Bone marrow (tissue), 2 donors: ENCODE measurements at places on chromosomes 11 and 22.
A peak's percentile ranks its signal among the peaks of the same experiment; 100 is the strongest.

DNA sequence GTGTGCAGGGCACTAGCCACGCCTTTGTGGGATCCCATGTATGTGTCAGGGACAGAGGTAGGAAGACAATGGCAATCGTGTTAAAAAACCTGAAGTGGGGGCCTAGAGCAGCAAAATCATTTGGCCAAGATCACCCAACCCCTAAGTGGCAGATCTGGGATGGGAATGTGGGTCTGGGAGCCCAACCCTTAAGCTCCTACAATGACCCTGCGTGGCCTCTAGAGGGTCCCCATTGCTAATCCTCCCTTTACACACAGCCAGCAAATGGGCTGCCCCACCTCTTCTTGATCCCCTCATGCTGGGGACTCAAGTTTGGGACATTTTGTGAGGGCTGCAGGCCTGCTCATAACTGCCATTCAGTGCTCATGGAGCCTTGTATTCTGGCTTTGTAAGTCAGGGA lies 73.2 kb upstream of the SUSD2 start:
- no peak for DNase-seq

DNA sequence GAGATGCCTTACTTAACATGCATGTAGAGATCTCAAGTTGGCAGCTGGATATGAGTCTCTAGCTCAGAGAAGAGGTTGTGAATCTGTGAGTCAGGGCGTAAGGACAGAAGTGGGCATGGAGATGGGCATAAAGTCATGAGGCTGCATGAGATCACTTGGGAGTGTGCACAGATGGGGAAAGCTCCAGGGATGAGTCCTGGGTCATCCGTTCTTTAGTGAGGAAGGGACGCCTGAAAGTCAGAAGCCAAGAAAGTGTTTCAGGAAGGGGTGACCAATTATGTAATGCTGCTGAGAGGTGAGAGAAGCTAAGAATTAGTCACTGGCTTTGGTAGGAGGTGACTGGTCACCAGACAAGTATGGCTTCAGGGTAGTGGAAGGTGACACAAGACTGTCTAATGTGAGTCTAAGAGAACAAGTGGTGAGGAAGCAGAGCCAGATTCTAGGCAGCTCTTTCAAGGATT lies 6.7 kb downstream of the ACP2 start:
- DNase-seq = no peak

DNA sequence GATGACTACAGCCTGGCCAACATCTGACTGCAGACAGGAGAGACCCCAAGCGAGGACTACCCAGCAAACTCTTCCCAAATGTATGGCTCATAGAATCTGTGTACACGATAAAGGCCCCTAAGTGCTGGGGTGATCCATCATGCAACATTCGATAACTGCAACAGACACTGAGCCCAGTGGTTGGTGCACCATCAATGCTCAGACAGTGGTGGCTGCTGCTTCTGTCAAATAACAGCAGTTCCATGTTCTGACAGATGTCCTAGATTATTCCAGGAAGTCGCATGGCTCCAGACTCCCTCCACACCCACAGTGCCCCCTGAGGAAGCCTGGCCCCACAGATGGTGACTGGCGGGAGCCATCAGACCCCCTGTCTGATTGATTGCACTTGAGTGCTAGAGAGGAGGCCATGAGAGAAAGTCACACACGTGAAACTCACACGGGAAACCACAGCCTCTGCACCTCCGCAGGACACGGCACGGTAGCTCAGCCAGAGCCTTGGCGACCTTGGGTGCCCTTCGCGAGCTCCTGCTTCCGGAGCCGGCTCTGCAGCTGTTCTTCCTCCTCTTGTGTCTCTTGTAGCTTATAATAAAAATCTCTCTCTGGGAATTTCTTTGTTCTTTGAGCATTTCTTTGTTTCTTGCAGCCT lies 1155.9 kb downstream of the TBC1D22A start:
- DNase-seq = no peak

DNA sequence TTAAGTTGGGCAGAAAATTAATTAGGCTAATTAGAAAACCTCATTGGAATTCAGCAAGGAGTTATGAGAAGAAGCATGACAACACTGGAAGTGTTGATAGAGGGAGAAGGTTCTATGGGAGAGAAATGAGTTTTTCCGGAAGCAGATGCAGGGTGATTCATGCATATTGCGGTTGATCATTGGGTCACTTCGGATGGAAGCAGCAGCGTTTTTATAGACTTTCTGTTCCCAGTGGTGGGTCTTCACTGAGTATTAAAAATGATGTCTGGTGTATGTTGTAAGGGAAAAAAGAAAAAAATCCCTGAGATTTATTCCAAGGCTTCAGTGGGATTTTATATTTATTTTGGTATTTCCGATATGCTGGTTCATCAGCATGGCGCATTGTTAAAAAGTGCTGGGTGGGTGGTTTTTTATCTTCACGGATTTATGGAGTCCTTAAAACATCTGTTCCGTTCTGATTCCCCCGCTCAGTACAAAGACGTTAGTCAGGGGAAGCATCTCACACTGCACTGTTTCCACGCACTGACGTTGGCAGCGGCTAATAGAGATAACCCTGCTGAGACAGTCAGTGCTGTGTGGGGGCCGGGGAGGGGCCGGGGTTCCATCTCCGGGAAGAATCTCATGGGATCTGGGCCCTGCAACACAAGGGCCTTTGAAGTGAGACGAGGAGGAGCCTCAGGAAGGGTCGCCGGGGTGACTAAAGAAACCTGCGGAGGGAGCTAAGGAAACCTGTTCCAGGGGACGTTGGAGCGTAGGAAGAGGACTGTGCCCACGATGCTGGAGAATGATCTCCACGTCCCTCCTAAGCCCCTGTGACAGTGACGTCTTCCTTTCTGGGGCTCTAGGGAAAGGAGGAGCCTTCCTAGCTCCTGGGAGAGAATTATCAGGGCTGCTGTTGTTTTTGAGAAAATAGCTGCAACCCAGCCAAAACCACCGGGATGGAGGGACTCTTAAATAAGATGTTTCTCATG lies 390.0 kb downstream of the NTM start:
- DNase-seq = no peak

- no peak for DNase-seq
Measured at GRCh38 chr11:67611704-67612587, 5.2 kb downstream of the NDUFV1 start.

GRCh38 chr11:107957109-107957588 lies 28.9 kb downstream of the RAB39A start:
- DNase-seq = no peak

DNA sequence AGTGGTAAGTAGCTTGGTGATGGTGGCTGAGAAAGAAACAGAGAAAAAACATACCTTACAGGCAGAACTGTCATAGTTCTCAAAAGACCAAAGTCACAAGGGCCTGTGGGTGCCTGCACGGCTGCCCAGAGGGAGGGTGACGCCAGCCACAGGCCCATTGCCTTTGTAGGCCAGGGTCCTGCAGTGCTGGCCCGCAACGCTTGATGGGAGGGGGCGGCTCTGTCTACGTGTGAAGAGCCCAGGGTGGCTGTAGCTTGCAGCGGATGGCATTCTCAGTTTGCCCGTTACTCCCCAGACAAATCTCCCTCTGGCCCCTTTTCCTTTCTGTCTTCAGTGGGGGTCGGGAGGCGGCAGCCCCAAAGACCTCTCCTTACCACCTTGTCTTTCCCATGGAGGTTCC lies 24.7 kb upstream of the B3GAT1 start:
- no peak for DNase-seq

- DNase-seq = no peak
Measured at GRCh38 chr11:128399251-128400121, 187.9 kb downstream of the ETS1 start.

GRCh38 chr11:86675017-86675416 lies 2.6 kb upstream of the ME3 start:
- no peak for DNase-seq

GRCh38 chr22:40212121-40212520 lies 34.4 kb downstream of the TNRC6B start:
- DNase-seq = no peak

- no peak for DNase-seq
Measured at GRCh38 chr22:26848244-26848920, 191.0 kb downstream of the MIAT start.

GRCh38 chr11:134544095-134544815 lies 132.2 kb upstream of the B3GAT1 start:
- DNase-seq = no peak

- no peak for DNase-seq
Measured at GRCh38 chr11:63680834-63681320, 423 bp upstream of the RTN3 start.

- DNase-seq = no peak
Measured at GRCh38 chr11:126113515-126113957, 50.9 kb upstream of the CDON start.

- no peak for DNase-seq
Measured at GRCh38 chr11:70111269-70112016, 33.3 kb downstream of the ANO1 start.

DNA sequence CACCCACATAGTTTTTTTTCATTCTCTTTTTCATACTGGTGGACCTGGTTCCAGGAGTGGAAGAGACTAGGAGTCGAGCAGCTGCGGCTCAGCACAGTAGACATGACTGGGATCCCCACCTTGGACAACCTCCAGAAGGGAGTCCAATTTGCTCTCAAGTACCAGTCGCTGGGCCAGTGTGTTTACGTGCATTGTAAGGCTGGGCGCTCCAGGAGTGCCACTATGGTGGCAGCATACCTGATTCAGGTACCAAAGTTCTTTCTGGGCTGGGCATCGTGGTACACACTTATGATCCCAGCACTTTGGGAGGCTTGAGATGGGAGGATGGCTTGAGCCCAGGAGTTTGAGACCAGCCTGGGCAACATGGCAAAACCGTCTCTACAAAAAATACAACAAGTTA lies 4.2 kb downstream of the PTPMT1 start:
- DNase-seq = no peak

DNA sequence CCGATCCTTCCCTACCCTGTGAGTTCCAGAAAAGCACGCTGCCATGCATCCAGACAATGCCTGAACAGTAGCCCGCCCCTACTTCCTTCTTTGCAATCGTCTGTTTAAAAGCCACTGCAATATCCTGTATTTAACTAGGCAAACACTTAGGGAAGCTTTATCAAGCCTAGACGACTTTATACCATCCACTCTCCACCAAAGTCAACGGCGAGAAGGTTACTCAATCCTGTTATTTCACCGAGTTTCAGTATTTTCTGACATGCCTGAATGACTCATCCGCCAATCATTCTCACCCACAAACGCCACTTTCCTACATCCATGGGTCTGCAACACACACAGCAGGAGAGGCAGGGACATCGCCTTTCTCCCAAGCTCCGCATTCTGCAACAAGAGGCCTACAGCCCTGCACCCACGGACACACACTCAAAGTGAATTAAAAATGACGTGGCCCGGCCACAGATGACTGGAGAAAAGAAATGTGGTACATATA lies 9.3 kb downstream of the CELSR1 start:
- peak; percentile 8 for DNase-seq

GRCh38 chr22:43782448-43782847 lies 29.7 kb downstream of the EFCAB6 start:
- DNase-seq = no peak

DNA sequence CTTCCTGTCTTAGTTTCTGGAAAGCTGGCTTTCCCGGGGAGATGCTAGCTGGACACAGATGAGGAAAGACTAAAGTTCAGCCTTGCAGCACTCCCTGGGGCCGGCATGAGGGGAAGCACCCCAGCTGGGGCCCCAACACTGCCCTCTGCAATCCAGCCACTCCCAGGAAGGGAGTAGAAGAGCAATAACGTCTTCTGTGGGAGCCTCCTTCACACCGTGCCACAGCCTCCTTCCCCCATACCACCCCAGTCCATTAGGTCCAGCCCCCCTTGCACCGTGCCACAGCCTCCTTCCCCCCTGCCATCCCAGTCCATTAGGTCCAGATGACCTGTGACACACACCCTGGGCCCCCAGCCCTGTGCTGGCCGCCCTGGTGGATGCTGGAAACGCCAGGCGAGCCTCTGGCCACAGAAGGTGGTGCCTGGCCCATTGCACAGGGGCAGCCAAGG lies 44.1 kb upstream of the PRDM11 start:
- no peak for DNase-seq

- no peak for DNase-seq
Measured at GRCh38 chr22:41498303-41498835, 29.5 kb downstream of the ACO2 start.

DNA sequence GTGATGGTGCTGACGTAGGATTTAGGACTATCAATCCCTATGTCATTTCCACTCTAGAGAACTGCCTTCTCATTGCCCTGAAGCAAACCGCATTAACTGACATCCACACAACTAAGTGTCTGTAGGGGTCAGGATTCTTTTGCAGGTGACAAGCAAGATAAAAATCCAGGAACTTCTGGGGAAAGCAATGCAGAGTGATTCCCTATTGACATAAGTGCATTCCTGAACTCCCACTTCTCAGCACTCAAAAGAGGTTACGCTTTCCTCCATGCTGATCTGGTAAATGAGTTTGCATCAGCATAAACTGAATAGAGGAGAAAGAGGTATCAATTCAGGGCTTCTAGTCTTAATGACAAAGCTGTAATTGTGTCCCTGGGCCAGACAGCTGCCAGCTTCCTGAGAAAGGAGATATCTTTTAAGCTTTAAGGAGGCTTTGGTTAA lies 224.6 kb upstream of the ISX start:
- no peak for DNase-seq

GRCh38 chr11:25613865-25614264 lies 718.1 kb upstream of the ANO3 start:
- no peak for DNase-seq
